ENCODE measurements at places on chromosomes 2 and 18.

- no peak for DNase-seq
Observed at GRCh38 chr2:85950743-85951142, 62.0 kb upstream of the ST3GAL5 start.

DNA sequence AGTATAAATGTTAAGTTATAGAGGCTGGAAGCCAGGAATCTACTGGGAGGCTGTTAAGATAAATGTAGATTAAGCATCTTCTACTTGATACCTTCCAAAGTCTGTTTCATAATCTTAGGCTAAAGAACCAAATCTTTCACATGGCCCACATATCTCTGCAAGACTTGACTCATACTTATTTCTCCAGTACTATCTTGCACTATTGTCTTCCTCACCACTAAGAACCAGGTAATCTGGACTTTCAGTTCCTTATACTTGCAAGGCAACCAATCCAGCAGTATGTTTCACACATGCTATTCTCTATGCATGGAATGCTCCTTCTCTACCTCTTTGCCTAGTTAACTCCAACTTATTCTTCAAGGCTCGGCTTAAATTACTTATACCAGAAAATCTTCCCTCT, 62.2 kb downstream of the RBMS1 start:
- no peak for DNase-seq

DNA sequence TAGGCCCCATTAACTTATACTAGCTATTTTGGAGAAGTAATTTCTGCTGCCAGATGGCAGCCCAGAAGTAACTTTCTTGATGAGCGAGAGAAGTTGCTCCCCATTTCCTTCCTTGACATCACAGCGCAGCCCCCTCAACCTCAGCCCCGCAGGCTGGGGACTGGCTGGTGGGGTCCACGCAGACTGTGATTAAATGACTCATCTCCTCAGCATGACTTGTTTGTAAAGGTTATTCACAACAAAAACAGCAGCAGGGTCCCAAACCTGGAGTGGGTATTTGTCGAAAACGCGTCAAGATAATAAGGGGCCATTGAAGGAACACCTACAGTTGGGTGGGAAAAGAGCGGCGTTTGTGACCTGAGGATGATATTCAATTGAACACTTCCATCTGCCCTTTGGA, 120.6 kb downstream of the TXNL1 start:
- no peak for DNase-seq

GRCh38 chr2:237923481-237924163, 43.2 kb upstream of the UBE2F start:
- no peak for DNase-seq

DNA sequence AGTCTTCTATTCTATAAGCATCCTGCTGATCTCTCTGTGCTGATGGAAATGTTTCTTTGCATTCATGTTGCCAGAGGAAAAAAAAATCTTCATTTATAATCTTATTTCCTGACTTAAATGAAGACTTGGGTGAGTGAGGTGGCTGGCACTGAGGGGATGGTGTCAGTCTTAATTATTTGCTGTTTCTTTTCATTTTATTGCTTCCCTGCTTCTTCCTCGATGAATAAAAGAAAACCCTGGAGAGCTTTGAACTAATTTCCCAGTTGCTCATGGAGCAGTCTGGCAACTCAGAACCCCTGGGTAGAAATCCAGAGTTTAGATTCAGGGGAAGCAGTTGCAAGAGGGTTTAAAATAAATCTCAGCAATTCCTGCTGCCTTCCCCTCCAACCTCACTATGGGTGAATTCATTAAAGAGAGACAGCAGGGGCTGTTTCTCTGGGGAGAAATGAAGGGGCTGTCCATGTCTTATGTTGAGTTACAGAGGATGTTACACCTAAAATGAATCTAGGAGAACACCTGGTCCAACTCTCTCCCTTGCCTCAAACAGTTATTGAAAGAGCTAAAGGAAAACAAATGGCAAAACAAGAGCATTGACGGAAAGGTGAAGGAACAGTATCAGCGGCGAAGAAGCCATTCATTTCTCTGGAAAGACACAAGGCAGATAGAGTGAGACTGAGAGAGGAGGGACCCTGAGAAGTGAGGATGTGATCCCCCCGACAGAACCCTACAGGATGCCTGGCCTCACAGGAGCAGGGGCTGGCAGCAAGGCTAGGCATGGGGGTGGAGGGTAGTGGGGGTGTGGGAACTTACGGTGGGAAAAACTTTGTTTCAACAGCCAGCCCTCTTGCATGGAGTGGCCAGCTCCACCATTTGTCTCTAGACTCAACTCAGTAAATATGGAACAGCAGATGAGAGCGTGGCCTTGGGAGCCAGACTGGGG, 41.0 kb downstream of the SP110 start:
- no peak for DNase-seq

DNA sequence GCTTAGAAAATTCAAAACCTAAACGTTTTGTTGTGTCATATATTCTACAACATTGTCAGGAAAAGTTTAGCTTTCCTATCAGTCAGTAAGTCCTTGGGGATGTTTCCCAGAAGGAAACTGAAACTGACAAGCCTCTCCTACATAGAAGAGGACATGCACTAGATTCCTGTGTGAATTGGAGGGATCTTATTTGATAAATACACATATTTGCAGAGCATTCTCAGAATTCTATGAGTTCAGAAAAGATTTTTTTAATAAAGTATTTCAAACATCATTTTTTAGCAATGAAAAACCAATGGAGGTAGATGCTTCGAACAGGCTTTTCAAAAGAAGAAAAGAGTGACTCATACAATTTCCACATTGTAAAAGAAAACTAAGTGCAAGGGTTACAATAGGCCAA, 1706.7 kb downstream of the SUCLG1 start:
- DNase-seq = no peak

GRCh38 chr2:234846599-234847363, 105.0 kb upstream of the SH3BP4 start:
- no peak for DNase-seq

- DNase-seq = no peak
Observed at GRCh38 chr18:26227051-26227670, 916 bp downstream of the TAF4B start.

DNA sequence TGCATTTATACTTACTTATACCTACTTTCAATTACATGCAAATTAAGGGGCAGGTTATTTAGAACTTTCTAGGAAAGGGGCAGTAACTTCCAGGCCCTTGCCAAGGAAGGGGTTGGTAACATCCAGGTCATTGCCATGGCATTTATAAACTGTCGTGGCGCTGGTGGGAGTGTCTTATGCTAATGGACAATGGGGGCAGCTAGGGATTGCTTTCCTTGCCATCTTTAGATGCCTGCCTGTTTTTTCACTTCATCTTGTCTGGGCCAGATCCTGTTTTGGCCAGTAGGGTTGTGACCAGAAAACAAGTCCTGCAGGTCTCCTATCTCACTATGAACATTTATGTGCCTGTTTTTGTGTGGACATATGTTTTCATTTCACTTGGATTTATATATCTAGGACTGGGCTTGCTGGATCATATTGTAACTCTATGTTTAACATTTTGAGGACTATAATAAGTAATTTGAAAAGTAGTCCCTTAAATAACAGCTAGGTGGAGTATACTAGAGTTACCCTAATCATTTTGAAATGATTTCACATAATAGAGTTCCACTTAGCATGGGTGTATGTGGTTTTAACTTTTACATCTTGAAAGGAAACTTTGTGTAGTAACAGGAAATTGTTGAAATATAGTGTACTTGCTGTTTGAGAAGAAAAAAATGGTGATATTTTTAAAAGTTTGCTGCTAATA, 56.1 kb downstream of the LCLAT1 start:
- no peak for DNase-seq

DNA sequence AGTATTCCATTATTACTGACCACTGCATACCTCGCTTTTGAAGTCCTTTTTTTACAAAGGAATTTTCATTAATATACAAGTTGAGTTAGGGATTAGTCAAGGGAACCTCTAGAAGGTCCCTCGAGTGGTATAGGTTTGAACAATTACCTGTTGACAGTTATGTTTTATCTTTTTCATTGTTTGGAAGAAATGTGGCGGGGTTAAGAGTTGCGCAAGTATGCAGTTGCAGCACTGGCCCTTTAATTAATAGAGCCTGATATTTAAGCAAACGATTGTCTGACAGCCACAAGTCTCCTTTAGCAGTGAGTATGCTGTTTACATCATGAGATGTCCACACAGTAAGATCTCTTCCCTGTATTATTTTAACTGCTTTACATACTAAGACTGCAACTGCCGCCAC, 24.3 kb downstream of the KYNU start:
- DNase-seq = no peak

DNA sequence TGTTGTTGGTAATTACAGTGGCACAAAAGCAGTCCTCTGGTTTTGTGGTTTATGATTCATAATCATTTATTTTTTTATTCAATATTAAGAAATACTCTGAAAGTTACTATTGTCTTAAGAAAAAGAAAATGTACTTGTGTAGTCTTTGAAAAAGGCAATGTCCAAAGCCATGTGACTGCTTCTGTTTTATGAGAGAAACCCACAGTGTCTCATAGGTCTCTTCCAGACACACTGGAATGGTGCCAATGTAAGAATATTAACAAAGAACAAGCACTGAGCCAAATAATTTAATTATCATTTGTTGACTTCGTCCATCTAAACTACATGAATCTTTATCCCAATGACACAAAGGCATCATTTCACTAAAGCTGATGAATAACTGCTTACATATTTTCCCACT, 62.5 kb downstream of the RPRM start:
- no peak for DNase-seq

DNA sequence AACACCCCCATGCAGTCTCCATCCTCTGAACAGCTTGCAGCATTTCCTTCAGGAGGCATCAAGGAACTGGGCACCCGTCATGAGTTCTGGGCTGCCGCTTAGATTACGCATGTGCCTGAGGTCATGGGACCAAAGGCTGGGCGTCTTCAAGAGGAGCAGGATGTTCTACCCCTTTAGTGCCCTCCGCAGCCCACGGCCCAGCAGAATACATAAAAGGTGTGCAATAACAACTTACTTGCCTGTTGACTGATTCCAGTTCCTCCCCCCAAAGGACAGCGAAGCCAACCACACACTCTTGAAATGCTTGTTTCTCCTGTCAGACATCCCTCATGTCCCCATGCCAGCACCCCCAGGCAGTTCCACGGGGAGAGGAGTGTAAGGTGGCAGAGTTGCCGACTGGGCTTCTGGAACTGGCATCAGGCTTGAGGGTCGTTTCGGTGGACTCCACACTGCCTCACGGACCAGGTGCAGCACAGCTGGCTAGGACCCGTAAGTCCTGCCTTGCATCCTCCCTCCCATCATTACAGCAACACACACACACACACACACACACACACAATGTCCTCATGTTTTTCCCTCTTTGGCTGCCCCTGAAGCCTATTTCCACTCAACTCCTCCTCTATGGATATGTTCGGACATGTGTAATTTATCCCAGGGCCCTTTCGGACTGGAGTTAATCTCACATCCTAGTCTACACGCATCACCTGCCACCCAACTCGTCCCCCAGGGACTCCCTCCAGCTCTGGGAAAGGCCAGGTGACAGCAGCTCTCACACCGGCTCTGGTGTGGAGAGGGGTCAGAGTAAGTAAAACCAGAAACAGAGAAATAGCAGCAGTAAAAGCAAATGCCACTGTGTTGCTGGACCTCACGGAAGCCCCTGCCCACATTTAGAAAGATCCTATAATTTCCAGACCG, 200.7 kb downstream of the BCL11A start:
- DNase-seq = no peak

GRCh38 chr2:10019602-10020400, 23.5 kb upstream of the KLF11 start:
- DNase-seq = no peak
